ENCODE measurements at places on chromosomes 1 and 21.

- DNase-seq, result no peak
Observed at GRCh38 chr1:242206994-242207393, 208.1 kb upstream of the MAP1LC3C start.

DNA sequence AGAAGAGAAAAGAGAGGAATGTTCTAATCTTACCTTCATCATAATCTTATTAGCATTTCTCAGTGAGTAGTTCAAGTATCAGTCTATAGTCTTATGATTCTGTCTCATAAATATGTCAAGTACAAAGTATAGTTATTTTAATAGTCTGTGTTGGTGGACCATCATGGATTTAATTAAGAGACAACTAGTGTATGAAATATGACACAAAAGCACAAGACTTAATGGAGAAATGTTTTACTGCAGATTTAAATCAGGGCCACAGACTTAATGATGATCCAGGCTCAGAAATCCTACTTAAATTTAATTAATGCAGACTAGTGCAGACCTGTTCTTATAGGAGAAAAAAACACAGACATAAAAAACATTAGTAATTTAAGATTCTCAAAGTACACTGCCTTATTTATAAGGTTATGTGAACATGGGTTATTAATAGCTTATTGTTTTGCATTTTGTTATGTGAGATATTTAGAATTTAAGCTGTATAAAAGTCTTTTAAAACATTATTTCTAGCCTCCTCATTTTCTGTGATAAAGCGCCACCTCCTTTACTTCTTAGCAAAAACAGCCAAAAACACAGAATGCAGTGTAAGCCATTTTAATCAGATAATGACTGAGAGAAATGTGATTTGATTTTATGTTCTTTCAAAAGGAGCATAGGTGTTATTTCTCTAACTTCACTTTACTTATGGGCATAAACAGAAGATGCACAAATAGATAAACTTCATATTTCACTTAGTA lies 255.0 kb upstream of the SNX7 start:
- no peak for DNase-seq

DNA sequence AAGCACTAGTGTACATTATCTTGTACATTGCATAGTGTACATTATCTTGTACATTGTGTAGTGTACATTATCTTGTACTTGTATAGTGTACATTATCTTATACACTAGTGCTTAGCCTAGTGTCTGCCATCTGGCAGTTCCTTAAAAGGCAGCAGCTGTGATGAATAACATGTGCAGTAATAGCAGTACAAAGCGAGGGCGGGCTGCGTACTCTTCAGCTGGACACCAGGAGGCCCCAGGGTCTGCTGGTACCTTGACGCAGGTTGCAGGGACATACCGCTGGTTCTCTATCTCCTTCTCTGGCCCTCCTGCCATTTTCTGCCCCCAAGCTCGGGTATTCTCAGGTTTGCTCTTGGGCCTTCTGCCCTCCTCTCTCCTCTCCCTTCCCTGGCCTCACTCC lies 149.6 kb downstream of the SEC16B start:
- DNase-seq, result no peak

DNA sequence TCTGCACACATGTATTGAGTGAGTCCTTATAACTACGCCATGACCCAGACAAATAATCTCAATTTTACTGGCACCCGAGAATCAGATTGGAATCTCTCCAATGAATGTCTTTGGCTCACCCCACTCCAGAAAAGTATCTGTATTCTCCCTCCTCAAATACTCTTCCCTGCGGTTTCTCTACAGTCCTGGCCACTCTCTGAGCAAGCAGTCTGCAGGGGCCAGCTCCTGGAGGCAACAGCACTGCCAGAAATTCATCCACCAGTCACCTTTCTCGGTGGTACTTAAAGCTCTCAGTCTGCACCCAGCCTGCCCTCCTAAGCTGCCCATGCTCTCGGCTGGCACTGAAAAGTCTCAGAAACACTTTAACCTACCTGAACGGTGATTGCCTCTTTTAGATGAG lies 16.1 kb upstream of the LYST start:
- no peak for DNase-seq

DNA sequence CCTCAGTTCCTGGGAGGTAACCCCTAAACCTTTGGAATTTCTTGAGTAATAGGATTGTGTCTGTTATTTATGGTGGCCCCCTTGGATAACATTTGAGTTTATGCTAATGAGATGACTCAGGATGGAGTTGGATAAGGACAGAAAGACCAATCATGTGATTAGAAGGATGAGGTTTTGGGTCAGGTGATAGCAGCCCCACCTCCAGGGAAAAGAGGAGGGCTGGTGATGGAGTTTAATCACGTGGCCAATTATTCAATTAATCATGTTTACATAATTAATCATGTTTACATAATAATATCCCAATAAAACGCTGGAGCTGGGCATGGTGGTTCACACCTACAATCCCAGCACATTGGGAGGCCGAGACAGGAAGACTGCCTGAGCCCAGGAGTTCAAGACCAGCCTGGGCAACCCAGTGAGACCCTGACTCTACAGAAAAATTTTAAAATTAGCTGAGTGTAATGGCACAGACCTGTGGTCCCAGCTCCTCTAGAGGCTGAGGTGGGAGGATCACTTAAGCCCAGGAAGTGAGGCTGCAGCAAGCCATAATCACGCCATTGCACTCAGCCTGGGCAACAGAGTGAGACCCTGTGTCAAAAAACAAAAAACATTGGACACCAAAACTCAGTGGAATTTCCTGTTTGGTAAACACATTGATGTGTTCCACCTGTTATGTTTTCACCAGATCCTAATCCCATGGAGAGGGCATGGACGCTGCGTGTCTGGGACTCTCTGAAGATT lies 73.3 kb downstream of the NUP210L start:
- DNase-seq, result no peak

DNA sequence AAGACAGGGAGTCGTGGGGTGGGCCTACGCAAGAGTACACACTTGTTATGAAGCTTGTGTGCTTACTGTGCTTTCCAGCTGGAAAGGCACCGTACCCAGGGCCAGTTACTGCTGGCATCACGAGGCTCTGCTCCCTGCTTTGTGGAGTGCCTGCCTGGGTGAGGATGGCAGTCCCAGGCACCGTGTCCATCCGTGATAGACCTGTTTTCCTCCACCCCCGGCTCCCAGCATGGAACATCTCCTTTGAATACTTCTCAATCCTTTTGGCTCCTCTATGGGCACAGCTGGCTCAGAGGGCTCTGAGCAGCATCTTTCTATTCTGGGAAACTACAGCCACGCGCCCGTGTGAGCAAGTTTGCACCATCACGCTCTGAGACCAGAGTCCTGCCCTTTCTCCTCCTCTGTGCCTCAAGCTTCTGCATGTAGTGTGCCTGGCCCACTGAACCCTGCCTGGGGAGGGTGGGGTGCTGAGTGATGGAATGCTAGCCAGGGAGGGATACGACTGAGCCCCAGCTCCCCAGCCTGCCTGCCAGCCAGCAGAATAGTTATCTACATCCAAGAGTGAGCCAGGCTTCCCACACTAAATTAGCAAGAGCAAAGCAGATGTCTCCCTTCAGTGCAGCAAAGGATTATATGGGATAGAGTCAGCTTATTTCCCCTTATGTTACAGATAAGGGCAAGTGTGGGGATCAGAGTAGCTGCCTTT lies 7.1 kb upstream of the TNR start:
- DNase-seq, result no peak

- no peak for DNase-seq
Observed at GRCh38 chr21:38696579-38696978, 109.2 kb upstream of the ETS2 start.

DNA sequence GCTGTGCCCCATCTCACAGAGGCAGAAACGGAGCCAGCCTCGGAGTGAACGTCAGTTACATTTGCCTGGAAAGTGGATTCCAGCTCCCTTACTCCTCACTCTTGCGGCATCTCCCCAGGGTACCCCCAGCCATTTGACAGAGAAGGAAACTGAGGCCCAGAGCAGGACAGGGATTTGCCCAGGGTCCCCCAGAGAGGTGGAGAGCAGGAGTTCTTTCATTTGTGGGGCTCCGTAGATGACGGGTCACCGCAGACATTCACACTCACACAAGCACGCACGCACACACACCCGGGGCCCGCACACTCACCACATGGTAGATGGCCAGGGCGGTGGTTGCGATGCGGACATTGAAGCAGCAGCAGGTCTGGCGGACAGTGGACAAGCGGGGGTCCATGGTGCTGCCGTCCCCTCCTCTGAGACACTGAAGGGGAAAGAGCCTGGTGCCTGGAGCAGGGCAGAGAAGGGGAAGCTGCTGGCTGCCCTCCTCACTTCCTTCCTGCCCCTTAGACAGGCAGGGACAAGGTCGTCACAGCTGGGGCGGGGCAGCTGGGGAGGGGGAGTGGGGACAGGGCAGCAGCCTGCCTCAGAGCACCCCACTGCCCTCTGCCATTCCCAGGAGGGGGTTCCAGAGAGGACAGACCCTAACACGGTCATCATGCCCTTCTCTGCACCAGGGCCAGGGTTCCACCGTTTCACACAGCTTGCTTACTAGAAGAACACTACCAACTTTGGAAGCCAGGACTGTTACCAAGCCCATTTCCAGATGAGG lies at the start of gene LAPTM5:
Gene LAPTM5, minus strand, starts transcription at position 423 of the 769 bp plus-strand sequence. Its CDS starts 29 bp downstream, at position 394.
- DNase-seq, result no peak

DNA sequence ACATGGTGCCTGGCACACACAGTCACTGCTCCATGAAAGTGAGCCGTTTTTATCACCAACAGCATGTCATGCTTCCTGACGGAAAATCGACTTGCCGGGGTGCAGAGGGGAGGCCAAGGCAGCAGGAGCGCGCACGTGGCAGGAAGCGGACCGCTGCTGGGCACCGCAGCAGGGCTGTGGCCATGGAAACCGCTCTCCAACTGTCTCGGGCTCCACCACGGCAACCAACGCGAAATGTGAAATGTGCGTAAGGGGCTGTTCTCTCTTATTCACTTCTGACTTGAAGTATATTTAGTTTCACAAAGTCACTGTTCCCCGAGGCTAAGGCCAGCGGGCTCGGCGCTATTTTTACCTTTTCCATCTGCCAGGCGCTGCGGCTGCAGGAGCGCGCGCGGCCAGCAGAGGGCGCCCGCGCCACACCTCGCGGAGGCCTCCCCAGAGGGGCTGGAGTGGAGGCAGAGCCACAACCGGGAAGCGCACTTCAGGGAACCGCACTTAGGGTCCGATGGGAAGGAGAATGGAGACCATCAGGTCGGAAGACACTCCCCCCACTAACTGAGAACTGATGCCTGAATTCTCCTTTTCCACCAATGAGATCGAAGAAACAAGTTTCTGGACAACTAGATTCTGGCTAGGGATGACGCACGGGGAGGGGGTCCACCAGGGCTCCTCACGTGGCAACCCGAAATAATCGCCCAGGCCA lies 19.7 kb downstream of the RCC2 start:
- DNase-seq, result peak; percentile 53

DNA sequence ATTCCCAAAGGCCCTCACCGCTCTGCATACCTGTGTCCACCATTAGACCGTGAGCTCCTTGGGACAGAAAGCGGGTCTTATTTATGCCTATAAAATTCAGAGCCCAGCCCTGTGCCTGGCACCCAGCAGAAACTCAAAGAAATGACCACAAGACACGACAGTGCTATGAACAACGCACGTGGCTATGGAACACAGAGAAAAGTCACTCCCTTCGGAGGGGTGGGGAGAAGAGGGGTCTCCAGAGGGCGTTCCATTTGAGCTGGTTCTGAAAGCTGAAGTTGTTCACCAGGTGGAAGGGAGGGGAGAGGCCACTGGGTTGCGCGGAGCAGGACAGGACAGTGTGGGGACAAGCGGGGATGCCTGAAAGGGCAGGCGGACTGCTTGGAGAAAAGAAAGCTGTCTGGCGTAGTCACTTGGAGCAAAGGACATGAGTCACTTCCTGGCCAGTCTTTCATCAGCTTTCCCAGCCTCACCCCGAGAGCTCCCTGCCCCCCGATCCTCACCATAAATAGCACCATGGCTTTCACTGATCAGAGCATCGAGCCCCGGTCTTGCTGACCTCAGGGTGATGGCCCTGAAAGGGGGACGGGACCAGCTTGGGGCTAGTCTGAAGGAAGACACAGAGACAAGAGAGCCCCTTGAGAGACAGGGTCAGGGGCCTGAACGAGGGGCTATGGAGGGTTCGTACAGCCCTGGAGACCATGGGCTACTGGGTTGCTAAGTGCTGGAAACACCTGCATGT lies 28.5 kb downstream of the ECE1 start:
- DNase-seq, result no peak

DNA sequence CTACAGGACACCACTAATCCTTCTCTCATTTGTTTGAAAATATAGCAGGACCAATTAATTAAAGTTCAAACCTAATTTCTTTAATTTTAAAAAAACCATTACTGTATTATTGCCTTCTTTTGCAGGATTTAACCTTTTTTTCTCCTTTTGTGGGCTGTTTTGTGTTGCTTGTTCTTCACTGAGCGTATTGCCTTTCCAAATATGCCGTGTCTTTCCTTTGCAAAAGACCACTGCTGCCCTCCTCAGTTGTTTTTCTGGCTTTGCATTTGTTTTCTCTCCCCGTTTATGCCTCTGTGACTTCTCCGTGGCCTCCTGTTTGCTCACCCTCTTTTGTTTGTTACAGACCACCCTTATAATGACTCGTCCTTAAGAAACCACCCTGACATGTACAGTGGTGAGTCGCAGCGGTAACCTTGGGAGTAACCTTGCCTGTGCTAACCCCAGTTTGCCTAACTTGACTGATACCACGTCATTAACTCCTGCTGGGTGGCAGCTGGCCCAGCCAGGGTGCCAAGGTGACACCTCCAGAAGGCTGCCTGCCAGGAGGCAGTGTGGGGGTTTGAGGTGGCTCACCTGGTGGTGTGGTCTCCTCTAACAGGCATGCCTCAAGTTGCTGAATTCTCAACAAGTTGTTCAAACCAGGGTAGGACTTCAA lies 81.1 kb upstream of the CNTN2 start:
- DNase-seq, result no peak

- DNase-seq, result no peak
Observed at GRCh38 chr1:111140680-111140967, 601 bp downstream of the CEPT1 start.

DNA sequence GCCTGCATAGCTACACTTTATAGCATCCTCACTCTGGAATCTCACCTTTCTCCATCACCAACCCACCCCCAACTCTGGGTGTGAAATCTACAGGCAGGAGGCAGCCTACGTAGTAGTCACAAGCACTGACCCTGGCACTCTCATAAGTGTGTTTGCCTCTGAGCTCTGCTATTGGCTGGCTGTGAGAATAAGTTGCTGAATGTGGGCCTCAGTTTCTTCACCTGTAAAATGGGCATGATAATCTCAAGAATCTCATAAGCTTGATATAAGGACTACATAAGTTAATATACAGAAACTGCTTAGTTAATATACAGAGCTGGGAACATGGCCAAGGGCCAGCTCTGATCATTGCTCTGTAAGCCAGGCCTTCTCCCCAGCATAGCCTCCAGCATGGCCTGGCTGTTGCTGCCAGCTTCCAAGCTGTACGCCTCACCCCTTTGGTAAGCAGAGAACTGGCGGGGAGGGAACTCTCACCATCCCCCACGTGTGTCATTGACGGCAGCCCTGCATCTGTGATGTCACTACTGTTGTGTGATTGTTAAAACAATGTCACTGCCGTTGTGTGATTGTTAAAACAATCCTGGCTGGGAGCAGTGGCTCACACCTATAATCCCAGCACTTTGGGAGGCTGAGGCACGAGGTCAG lies 53.3 kb downstream of the SYF2 start:
- no peak for DNase-seq

- no peak for DNase-seq
Observed at GRCh38 chr1:51158263-51158662, 56.2 kb downstream of the C1orf185 start.

GRCh38 chr1:147124266-147124665 lies 48.0 kb downstream of the PRKAB2 start:
- DNase-seq, result no peak

- DNase-seq, result no peak
Observed at GRCh38 chr1:162696286-162696862, 64.1 kb downstream of the DDR2 start.

GRCh38 chr21:35257413-35257812 lies 208.3 kb upstream of the RUNX1 start:
- DNase-seq, result no peak

Measured in activated CD4-positive, alpha-beta T cell treated with anti-CD3 and anti-CD28 coated beads for 24 hours (primary cell).